ENCODE measurements at places on chromosomes 12 and 14.

- peak; percentile 47 for DNase-seq
Observed at GRCh38 chr14:73591690-73592449, at the start of gene ACOT4. TSS of gene ACOT4 (plus strand) at chr14:73591873. CDS start at chr14:73591960, 87 bp downstream.

- DNase-seq: no peak
Observed at GRCh38 chr12:124035163-124035562, 62.1 kb downstream of the ZNF664 start.

- DNase-seq: no peak
Observed at GRCh38 chr12:52543985-52544883, 8.7 kb downstream of the KRT71 start.

DNA sequence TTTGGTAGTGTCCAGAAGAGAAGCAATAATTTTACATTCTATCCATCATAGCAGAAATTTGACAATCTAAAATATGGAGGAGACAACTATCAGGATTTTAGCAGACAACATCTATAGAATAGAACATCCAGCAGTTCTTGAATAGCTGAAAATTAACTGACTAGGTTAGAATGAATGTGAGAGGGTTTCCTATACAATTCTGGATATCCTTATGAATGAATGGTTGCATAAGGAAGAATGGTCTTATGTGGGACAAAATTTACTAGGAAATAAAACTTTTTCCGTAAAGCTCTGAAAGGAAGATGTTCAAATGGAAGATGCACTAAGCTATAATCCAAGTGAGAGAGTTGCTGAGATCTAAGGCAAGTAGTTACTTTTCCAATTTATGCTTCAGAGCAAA lies at the start of gene OR6C3:
Gene OR6C3 (plus strand): TSS at position 301 of the 400 bp plus-strand sequence. CDS start 955 bp downstream, outside the sequence.
- DNase-seq: no peak

DNA sequence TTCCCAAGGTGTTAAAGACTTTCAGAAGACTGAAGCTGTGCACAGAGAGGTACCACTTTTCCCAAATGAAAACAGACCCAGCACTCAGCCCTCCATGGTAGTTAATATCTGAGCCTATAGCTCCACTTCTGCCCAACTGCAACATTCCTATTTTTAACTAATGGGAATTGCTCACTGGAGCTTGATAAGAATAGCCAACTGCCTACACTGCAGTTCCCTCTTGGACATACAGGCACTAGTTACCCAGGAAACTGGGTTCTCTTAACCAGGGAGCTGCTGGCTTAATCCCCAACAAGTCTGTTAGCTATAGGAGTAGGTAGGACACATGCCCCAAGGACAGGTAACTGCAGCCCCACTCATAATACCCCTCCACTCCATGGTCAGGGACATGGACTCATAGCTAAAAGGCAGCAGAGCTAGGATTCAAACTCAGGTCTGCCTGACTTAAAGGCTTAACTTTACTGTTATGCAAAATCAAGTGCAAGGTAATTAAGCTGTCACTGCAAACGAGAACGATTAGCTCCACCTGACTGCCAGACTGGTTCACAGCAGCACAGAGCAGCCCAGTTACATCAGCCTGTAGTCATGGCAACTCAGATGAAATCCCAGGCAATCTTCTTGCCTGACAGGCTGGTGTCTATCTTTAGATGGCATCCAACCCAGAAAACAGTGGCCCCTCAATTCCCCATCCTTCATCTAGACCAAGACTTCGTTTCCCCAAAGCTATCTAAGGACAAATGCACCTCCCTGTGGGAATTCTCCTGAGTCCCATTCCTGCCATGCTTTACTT lies 77.1 kb upstream of the ACTN1 start:
- no peak for DNase-seq

GRCh38 chr14:49977126-49977841 lies 84.4 kb downstream of the ARF6 start:
- no peak for DNase-seq

DNA sequence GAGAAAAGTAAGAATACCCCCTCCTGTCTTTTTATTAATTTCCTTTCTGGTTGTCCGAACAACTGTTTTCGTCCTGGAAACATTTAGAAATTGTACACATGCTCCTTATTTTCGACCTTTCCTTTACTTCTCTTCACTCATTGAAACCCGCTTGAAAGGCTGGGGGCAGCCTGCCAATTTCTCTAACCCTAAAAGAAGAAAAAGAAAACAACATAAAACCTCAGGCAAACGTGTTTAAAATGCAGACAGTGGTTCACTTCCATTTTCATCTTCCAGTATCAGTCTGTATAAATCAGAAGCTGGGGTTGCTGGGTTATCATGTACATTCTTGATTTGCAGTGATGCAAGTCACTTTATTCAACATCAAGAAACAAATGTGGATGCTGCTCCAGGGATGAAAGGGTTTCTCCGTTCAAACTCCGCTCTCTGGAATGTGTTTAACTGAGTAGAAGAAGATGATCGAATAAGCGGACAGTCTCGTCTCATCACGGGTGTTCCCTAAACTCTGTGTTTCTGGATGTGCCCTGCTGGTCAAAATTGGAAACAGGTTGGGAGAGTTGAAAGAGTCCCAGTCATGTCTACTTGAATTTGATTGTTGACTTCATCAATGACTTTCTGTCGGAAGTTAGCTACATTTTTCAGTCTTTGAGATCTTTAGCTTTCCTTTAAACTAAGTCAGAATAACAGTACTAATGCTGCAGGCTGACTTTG lies 1042.2 kb downstream of the BCL11B start:
- no peak for DNase-seq
